ENCODE measurements at places on chromosomes 5 and 9. TPM values are rescaled to one million over a fixed set of nuclear protein-coding genes. Genes with fewer than 3 reads are reported as not detected.

Gene GFRA3
- total RNA-seq = not detected

DNA sequence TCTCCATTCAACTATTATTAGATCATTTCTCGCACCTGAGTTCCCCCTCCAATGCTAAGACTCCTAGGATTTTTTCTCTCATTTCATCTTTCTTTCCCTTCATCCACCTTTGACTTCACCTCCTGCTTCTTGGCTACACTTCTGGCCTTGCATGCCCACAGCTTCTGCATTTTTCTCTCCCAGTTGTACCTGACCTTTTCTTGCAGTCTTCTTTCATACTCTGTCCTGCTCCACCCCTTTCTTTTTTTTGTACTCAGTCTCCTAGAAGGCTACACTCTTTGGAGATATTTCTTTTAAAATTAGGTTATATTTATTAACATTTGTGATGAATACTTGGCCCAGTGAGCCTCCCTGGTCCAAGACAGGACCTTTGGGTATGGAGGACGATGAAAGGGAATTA is 190.4 kb downstream of the DEPDC1B start:
- DNase-seq = no peak

- DNase-seq = no peak
These were observed 281.6 kb downstream of the NTRK2 start for GRCh38 chr9:84950879-84951811.

Gene RLN2
- total RNA-seq = not detected

GRCh38 chr5:86232246-86232645 is 385.5 kb upstream of the COX7C start:
- DNase-seq = no peak

DNA sequence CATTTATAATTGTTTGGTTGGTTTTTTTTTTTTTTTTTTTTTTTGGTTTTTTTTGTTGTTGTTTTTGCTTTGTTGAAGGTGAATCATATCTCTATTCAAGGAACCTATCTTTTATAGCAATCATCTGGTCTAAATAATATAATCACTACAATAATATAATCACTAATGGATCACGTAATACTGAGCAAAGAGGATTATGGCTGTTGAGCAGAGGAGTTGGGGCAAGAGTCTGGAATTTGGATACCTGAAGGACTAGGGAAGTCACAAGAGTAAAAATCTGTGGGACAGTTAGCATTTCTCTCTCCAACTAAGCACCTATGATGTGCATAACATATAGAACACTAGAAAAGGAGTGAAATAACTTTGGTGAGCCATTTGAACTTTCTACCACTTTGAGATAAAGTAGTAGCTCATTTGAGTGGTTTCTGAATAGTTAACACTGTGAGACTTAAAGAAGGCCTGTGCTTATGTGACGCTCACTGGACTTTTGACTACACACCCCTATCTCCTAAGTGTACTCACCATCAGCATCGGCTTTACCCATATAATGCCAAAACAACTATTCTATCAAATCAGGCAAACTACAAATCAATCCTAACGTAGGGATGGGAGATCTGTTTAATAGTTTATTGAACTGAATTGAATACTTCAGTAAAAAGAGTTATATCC is 564.9 kb upstream of the TUSC1 start:
- no peak for DNase-seq

Gene PCDHA5
- 0.08 TPM for total RNA-seq

Gene FIBCD1
- not detected for total RNA-seq

Gene MAMDC4
- not detected for total RNA-seq

DNA sequence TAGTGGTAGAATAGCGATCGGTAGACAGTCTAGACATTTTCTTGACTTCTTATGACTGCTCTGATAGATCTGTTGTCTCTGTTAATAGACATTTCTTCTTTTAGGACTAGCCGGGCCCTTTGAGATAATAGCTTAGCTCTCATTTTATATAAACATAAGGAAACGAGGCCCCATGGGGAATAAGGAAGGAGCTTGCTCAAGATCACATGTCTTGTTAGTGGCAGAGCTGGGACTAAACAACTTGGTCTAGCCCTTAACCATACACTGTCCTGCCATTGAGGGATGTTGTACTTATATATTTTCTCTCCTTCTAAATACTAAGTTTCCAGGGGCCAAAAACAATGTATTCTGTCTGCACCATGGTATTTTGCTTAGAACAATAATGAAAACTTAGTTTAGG is 140.0 kb downstream of the GCNT1 start:
- DNase-seq = no peak

GRCh38 chr5:148663509-148663908 is 9.2 kb upstream of the HTR4 start:
- no peak for DNase-seq

Gene INSL4
- not detected for total RNA-seq

- DNase-seq = no peak
These were observed 60.6 kb downstream of the FBXL17 start for GRCh38 chr5:108321341-108321740.

- peak; percentile 0 for DNase-seq
These were observed 460.8 kb downstream of the CDH10 start for GRCh38 chr5:24183981-24184380.

DNA sequence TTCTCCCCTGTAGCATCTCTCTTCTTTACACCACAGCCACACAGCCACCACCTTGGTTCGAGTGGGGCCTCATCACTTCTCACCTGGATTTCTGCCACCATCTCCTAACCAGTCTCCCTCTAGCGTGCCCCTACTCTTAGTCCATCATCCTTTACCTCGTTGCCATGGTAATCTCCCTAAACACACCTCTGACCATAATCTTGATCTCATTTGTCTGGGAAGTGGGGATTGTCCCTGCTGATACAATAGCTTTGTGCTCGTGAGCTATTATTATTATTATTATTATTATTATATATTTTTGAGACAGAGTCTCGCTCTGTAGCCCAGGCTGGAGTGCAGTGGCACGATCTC is 76.5 kb upstream of the HSPA9 start:
- DNase-seq = no peak

GRCh38 chr9:77864211-77864889 is 167.3 kb downstream of the GNAQ start:
- peak; percentile 85 for DNase-seq

DNA sequence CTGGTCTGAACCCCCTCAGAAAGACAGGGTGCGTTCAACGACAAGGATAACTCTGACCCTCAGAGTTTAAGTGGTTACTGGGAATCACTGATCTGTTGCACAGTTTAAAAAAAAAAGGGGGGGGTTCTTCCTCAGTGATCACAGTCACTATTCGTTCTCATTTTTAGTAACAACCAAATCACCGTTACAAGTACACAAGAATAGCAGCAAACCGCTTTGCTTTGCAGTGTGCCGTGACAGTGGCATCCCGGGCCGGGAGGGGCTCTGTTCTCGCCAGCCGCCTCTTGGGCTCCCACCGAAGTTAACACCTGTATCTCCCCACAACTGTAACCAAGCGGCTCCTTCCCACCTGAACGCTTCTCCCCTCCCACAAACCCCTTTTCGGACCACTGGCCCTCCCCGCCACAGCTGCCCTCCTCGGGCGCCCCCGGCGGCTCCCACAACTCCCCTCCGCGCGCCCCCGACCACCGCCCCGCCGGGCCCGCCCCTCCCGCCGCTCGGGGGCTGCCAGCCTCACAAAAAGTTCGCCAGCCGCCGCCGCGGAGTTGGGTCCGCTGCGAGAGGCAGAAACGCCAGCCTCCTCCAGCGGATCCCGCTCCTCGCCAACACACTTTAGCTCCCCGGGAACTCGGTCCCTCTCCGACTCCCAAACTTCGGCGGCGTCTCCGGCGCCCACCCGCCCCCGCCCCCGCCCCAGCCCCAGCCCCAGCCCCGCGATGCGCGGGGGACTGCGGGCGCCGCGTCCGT is 1.2 kb downstream of the SSBP2 start:
- DNase-seq = no peak

DNA sequence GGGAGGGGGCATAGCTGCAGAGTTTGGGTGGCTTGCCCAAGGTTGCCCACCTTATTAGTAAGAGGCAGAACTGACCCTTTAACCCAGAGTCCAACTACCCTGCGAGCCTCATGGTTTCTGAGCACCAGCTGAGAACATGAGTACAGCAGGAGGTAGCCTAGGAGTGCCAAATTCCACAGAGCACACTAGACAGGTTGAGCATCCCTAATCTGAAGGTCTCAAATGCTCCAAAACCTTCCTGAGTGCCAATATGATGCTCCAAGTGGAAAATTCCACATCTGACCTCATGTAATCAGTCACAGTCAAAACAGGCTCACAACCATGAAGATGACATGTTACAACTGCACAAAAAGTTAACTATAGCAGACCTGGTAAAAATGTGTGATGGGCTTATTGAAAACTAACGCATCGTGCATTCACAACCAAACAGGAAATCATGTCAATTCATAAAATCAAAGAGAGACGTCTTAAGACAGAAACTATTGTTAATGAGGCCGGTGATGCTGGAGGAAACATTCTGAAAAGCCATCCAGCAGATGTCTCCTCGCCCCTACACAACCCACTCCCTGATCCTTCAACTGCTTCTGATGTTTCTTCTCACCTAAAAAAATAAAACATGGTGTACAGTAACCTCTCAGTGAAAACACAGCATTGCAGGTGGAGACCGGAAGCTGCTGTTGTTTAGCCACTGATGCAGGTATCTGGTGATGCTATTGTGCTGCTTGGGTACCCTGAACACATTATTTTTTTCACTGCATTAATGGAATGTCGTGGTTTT is 25.0 kb downstream of the PTCH1 start:
- DNase-seq = no peak

DNA sequence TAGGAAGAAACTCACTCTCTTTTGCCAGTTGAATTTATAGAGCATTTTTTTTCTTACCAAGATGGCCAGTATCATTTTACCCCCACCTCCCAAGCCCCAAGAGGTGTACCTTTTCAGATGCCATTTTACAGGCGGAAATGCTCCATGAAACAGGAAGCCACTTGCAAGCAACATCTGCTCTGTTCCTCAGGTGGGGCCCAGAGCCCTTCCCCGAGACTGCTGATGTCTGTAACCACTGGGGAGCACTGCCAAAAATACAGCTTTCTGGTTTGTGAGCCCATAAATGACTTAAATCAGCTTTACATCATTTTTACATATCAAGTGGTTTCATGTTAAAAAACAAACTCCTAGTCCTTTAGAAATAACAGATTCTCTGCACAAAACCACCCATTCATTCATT is 42.9 kb upstream of the GARNL3 start:
- DNase-seq = no peak

Gene FOXD4L3
- total RNA-seq = not detected

DNA sequence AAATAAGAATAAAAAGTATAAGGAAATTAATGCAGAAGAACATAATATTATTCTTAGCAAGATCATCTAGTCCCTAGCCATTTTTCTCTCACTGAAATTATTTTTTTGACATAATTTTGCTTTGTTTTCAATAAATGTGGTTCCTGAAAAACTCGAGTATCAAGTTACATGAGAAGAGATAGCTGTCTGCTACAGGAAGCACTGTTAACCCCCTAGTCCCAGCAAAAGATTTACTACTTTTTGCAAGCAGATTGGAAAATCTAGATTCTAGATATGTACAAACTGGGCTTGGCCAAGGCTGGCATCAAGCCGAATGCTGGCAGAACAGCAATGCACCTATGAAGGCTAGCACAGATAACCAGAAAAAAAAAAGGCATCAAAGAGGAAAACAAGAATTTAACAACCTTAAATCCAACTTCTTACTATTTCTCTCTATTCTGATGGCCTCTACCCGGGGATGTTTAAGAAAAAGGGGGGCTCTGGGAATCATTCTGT is 21.9 kb upstream of the ISCA1 start:
- DNase-seq = no peak

Gene HNRNPA0
- 20.0 TPM for total RNA-seq

DNA sequence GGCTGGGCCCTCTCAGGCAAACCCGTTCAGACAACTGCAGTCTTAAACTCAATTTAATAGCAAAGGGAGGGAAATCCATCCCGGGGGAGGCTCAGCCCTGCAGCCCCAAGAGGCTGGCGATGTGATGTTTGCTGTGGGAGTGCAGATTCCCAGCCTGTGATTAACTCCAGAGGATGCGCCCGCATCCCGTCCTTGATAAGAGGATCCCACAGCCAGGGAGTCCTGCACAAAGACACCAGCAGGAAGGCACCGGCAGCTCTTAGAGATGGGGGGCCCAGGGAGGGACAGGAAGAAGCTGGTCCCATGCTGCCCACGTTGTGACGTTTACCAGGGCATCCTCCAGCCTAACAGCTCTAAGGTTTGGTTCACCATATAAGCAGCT is 64.7 kb downstream of the MRPL36 start:
- DNase-seq = no peak

DNA sequence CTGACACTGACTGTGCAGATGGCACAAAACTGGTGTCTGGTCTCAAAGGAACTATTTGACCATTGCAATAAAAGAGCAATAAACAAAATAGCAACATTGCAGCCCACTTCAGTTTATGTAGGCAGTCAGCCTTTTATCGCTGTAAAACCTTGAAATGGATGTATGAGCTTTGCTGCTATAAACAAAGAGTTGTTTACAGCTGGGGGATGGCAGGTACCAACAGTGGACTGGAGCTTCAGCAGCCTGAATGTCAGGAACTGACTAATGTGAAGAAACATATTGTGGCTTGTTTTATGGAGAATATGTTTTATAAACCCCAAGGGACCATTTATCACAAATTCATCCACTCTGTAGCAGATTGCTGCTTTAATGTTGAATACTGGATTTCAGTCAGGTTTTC is 78.0 kb downstream of the PTPRD start:
- DNase-seq = no peak

Gene AIF1L
- total RNA-seq = 0.45 TPM

GRCh38 chr9:124011460-124012301 is at the start of gene LHX2:
LHX2 (plus strand) TSS chr9:124011768; CDS start chr9:124012349, 581 bp downstream.
- peak; percentile 38 for DNase-seq

Gene DOCK8
- total RNA-seq = 0.18 TPM

- DNase-seq = no peak
These were observed 43.6 kb upstream of the NEK6 start for GRCh38 chr9:124214116-124214515.

Gene SPIN1
- 92.5 TPM for total RNA-seq

DNA sequence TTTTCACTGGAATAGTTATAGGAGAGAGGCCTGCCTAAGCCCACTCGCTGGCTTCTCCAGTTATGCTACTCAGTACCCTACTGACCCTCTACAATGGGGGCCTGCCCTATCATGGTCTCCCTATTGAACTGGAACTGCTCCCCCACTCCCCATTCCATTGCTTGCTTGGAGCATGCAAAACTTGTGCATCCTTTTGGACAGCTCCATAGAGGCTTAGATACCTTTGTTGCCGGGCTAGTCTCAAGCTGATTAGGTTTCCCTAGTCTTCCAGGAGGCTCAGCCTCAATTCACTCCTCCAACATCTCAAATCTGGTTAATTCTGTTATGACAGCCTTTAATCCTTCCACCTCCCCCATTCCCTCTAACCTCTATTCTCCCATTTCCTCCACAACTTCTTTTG is 39.9 kb downstream of the KIF24 start:
- DNase-seq = no peak

DNA sequence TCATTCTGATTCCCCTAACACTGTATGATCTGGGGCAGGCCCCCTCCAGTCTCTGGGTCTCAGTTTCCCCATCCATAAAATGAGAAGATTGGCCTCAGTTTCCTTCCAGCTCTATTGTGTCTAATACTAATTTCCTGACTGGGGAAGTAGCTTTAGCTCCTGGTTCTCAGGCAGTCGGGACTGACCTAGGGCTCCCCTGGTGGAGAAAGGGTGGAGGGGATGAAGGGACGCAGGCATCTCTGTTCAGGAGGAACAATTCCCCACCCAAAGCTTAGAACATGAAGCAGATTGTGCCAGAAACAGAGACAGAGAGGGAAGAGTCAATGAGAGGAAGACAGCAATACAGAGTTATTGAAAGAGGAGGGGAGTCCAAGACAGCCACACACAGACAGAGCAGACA is 14.2 kb upstream of the PTGS1 start:
- DNase-seq = no peak

All from fibroblast of the aortic adventitia (primary cell).